ENCODE measurements at places on chromosomes 2 and 18.

- no peak for DNase-seq
These were observed 280.7 kb upstream of the ZC3H15 start for GRCh38 chr2:186205254-186205911.

GRCh38 chr2:159790323-159790722, 7.7 kb downstream of the CD302 start:
- DNase-seq: no peak

DNA sequence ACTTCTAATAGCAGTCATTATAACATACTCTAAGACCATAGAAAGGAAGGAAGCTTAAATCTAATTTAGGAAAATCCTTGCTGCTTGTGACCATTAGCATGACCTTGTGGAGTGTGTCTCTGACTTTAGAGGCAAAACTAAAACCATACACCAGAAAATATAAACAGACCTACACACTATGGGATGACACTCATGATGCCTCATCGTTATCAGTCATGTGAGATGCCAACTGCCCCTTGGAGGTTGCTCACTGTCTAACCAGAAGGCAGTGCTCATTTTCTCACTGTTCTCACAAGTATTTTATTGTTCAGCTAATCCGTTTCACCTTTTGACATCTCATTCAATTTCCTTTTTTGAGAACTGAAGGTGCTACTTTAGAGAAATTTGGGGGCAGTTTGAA, 376.9 kb downstream of the RND3 start:
- DNase-seq: no peak

DNA sequence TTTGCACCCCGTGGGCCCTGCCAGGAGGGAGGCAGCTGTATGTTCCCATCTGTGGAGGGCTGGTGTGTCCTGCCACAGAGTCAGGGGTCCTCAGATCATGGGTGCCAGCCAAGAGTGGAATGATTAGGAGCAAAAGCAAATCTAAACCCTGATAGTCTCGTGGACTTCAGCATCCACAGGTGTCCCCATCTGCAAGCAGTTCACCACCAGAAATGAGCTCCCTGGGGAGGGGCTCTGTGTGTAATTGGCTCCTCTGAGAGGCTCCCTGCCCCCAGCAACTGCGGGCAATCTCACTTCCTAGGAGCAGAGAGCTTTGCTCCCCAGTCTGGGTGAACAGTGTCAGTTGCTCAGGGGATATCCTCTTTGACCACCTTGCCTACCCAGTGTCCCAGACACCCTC, 78.1 kb downstream of the HNRNPLL start:
- DNase-seq: no peak

DNA sequence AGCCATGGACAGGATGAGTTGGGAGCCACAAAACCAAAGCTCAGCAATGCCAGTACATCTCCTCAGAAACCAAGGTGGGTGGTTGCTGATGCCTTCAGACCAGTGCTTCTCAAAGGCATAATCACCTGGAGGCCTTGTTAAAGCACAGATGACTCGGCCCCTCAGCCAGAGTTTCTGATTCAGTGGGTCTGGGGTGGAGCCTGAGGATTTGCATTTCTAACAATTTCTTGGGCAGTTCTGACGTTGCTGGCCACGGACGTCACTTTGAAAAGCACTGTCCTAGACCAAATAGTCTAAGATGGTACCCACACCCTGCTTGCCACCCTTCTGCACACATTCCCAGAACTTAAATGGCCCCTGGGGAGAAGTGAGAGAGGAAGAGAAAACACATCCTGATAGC, 24.1 kb upstream of the CDH2 start:
- DNase-seq: no peak

GRCh38 chr2:182941919-182942318, 75.5 kb upstream of the FRZB start:
- DNase-seq: no peak

GRCh38 chr2:100146657-100146960, 4.2 kb upstream of the AFF3 start:
- no peak for DNase-seq

DNA sequence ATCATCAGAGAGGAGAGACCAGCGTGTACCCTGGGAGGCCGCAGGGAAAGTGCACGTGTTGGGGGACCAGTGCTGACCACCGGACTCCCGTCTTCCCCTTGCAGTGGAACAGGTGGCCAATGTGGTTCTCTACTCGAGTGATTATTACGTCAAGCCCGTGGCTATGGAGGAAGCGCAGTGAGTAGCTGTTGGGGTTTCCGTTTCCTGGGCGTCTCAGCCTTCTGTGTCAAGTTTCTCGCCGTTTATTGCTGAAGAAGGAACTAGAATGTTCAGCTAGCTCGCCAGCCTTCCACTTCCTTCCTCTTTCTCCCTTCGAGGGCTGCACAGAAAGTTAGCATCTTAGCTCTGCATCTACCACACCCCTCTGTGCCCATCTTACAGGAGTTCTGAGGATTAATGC, 22.8 kb upstream of the DGKD start:
- DNase-seq: no peak

DNA sequence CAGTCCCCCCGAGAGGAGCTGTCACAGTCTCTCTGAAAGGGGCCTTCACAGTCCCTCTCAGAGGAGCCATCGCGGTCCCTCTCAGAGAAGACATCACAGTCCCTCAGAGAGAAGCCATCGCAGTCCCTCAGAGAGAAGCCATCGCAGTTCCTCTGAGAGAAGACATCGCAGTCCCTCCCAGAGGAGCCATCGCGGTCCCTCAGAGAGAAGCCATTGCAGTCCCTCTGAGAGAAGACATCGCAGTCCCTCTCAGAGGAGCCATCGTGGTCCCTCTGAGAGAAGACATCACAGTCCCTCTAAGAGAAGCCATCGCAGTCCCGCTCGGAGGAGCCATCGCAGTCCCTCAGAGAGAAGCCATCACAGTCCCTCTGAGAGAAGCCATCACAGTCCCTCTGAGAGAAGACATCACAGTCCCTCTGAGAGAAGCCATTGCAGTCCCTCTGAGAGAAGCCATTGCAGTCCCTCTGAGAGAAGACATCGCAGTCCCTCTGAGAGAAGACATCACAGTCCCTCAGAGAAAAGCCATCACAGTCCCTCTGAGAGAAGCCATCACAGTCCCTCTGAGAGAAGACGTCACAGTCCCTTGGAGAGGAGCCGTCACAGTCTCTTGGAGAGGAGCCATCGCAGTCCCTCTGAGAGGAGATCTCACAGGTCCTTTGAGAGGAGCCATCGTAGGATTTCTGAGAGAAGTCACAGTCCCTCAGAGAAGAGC, 1.3 kb upstream of the ZNF512 start:
- no peak for DNase-seq

DNA sequence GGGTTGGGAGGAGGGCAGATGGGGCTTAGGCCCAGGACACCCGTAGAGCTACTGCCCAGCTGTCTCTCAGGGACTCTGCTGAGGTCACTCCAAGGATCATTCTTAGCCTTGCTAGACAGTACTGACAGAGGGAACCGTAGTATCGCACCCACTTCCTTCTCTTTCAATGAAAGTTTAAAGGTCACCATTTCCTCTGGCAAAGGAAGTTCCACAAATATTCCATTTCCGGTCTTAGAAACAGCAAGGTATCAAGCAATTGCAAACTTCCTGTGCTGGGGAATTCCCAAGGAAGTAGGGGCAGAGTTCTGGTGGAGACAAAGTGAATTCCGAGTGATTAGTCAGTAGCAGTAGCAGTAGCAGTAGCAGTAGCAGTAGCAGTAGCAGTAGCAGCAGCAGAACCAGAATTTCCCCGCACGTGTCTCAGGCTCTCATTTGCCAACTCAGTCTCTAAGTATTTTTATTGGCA, 24.7 kb downstream of the IL1B start:
- no peak for DNase-seq

GRCh38 chr2:25309402-25309801, 32.3 kb downstream of the DNMT3A start:
- DNase-seq: peak; percentile 69

DNA sequence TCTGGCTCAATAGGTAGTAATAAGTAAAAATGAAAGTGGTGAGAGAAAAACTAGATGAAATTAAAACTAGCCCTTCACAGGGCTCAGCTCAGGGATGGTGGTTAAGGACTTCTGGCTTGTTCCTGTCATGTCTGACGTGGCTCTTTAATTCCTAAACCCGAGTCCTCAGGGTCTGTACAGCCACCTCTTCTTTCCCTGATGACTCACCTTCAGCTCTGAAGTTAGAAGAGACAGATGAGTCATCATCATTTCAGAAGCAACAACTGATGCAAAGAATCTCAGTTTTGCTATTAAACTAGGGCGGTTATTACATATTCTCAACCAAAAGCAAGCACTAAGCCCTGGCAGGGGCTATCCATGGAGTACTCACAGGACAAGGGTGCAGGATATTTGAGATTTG, 24.0 kb upstream of the ITGB6 start:
- peak; percentile 99 for DNase-seq

- peak; percentile 78 for DNase-seq
These were observed 39.3 kb upstream of the PARD3B start for GRCh38 chr2:204505946-204506345.

- peak; percentile 40 for DNase-seq
These were observed 15.1 kb downstream of the ZCCHC2 start for GRCh38 chr18:62537946-62538345.

GRCh38 chr2:207663870-207664545, 38.8 kb upstream of the METTL21A start:
- DNase-seq: no peak

DNA sequence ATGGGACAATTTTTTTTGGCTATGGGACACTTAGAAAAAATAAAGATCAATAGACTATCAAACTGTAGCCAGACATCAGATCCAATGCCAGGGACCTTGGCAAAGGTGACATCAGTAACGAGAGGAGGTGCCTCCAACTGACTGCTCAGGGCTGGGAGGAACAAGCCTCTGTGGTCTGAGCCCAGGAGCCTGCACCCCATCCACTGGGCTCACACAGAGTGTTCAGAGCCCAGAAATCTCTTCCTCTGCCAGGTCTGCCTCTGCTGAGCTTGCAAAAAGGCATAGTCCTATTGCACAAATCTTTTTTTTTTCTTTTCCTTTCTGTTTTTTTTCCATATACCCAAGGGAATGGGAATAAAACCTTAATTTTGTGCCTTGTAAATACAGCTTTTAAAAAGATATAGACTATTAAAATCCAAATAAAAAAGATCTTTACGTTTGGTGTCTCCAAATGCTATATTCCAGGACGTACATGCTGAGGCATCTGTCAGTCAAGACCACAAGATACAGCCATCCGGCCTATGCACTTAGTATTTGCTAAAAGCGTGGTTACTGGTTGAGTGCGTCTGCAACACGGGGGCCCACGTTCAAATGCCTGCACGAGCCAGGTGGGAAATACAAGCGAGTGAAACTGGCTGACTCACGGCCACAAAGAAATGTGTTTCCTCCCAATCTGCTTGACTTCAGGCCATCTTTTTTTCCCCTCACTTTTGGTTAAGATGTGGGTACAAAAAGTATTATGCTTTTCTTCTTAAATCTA, 7.8 kb upstream of the ARHGAP25 start:
- no peak for DNase-seq

- DNase-seq: no peak
These were observed 8.3 kb downstream of the TCF4 start for GRCh38 chr18:55579501-55580270.

DNA sequence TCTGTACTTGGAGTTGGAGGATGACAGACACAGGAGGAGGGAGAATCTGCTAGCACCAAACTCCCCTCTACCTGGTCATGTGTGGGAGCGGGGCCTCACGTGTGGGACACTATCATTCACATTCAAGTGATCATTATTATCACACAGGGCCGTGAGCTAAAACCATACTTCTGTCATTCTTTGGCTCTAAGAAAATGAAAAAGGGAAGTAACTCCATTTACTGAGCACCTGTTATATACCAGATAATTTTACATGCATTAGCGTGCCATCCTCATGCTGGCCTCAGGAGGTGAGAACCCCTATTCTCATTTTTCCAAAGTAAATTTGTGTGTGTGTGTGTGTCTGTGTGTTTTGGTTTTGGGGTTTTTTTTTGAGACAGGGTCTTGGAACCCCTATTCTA, 150.1 kb downstream of the GLI2 start:
- no peak for DNase-seq

DNA sequence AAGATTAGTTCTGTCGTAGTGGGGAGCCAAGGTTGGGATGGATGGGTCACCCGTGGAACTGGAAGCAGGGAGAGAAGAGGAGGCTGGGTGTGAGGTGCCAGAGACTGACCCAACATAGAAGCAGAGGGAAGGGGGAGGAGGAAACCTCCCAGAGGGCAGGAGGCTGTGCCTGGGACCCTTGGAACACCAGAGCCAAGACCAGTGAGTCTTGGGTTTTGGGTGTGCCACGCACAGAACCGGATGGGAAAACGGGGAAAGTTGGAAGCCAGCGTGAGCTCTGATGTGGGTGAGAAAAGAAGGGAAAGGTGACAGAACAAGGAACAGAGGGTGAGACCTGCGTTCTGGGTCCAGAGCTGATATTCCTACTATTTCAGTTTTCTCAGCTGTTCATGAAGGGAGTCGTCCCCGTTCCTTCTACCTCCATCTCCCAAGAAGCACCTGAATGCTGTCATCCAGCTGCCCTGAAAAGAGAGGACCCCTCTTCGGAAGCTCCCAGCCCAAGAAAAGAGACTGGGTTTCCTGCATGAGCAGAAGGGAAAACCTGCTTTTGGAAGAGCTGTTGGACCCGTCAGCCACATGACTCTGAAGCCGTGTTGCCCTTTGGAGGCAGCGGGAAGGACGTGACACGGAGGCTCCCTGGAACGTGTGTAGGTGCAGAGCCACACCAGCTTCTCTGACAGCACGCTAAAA, 250.1 kb downstream of the NDUFA10 start:
- no peak for DNase-seq

DNA sequence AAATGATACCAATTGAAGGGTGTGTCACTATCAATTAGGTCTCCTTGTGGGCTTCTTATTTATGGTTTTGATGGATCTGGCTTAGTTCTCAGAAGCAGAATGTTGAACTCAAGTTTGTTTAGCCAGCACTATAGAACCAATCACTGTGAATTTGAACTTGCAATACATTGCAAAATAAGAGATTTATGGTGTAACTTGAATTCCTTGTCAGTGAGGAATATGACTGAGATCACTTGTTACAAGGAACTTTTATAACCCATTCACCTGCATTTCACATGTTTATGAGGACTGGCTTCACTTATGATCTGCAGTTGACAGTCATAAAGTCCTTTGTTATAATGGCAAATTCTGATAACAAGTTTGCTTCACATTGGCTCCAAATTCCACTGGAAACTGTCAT, 9.8 kb downstream of the GATA6 start:
- DNase-seq: no peak

DNA sequence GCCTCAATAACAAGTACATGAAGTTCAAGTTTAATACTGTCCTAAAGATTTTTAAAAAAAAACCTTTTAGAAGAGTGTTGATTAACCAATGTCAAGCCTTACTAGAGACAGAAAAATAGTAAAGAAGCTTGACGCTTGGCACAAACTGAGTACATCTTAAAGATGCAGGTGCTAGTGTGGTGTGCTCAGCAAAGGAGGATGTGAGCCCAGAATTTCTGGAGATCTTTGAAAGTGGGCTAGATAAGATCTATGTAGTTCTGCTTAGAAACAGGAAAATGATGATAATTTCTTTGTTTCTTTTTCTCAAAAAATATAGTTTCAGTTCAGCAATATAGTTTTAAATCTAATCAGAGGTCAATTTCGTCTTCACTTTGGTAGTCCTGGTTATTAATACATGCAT, 118.3 kb upstream of the KLHL14 start:
- no peak for DNase-seq

GRCh38 chr18:79790996-79791972, 6.5 kb upstream of the KCNG2 start:
- DNase-seq: peak; percentile 65
